Right kidney (tissue), 9 donors: ENCODE measurements at places on chromosomes 5 and 9.
A peak's percentile ranks its signal among the peaks of the same experiment; 100 is the strongest.

GRCh38 chr5:173515526-173515925, 100.9 kb downstream of the BOD1 start:
- no peak for DNase-seq

DNA sequence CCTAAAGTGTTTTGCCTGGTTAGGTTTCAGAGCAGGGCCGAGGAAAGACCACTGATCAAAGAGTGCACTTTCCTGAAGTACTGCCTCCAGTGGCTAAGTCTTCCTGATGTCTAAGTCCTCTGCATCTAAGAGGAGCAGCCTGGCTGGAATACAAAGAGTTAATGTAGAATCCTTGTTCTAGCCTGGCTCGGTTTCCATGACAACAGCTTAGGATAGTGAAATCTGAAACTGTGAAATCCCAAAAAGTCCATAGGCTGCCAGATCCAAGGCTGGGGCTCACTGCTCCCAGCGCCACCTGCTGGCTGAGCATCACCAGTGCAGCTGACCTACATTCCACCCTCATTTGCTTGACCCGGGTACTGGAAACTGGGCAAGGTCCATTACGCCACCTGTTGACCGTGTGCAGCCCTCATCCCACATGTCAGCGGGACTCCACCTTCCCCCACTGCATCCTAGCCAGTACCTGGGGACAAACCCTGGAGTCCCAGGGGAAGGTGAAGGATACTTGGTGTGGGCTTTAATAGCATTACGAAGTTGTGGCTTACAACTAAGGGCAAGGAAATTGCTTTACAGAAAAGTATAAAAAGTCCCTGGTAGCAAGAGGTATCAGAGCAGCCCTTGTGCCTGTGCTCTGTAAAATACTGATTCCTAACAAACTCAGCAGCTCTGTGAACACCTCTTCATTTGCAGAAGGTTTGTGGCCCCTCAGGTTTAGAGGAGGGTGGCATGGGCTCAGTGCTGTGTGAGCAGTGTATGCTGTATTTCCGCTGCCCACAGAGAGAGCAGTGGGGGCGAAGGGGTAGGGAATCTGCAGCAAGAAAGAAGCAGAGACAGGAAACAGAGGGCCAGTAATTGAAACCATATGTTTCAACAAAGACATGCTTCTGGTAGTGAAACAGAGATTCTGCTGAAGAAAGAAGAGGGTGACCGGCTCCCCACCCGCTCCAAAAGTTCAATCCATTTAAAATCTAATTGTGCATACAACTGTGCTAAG, 36.0 kb downstream of the PCDHGC5 start:
- peak; percentile 87 for DNase-seq

DNA sequence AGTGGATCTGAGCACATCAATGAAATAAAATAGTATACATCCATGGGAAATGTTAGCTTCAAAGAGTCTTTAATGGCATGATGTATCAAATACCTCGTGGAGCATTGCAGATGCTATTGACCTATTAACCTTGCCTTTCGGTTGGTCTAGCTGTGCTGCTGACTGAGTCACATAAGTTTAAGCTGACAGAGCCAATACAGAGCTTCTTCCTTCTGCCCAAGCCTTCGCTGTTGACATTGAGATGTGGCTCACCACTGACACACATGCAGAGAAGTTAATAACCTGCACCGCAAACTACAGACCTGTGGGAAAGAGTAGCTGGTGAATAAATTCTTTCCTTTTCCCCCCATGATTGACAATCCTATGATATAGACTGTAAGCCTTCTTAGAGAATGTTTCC, 78.2 kb downstream of the LURAP1L start:
- DNase-seq, result no peak

- no peak for DNase-seq
Observed at GRCh38 chr5:56091664-56092063, 96.9 kb upstream of the IL6ST start.

GRCh38 chr5:110268985-110269384, 457.5 kb downstream of the TMEM232 start:
- no peak for DNase-seq

DNA sequence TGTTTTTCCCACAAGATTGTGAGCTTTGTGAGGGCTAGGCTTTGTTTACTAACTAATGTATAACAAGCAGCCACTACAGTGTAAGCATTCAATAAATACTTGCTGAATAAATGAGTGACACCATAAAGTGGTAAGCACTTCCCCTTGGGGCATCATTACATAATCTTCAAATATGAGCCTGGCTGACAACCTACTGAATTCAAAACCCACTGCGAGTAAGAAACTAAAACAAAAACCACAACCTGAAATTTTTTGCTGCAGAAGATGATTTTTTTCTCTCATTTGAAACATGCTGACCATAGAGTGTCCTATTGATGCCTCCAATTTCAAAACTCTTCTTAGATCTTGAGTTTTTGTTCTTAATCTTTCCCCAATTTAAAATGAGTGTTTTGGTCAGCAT, 331.3 kb upstream of the CCNG1 start:
- DNase-seq, result no peak

GRCh38 chr5:173907686-173908371, 19.7 kb downstream of the CPEB4 start:
- no peak for DNase-seq

GRCh38 chr5:162067655-162068411, at the start of gene GABRG2:
Gene GABRG2, plus strand, starts transcription at chr5:162067773. Its CDS starts 227 bp downstream, at chr5:162068000.
- DNase-seq, result no peak

DNA sequence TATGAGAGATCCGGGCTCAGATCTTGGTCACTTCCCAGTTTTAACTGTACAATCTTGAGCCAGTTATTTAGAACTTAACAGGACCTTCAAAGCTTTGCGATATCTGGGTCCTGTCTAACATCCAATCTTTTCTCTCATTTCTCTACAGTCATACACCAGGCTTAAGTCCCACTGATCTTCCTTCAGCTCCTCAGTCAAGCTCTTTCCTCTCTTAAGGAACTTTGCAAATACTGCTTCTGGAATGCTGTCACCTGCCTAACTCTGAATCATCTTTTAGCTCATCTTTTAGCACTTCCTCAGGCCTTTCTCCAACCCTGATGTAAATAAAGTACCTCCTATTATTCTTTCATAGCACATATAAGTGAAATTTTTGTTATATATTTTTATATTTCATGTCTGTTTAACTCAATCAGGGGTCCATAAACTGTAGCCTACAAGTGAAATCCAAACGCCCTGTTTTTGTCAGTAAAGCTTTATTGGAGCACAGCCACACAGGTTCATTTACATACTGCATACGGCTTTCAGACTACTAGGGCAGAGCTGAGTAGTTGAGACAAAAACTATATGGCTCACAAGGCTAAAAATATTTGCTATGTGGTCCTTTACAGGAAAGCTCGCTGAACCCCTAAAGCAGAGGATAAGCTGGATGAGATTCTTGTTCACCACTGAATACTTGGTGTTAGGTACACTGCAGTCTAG, 63.5 kb downstream of the MEF2C start:
- no peak for DNase-seq
